ENCODE measurements at places on chromosomes 4 and X.

GRCh38 chrX:2334237-2334636 lies 166.5 kb downstream of the DHRSX start:
- no peak for DNase-seq

GRCh38 chr4:98318521-98318920 lies 57.3 kb downstream of the RAP1GDS1 start:
- no peak for DNase-seq

- no peak for DNase-seq
These were observed 7.9 kb downstream of the COL25A1 start for GRCh38 chr4:109294468-109295020.

DNA sequence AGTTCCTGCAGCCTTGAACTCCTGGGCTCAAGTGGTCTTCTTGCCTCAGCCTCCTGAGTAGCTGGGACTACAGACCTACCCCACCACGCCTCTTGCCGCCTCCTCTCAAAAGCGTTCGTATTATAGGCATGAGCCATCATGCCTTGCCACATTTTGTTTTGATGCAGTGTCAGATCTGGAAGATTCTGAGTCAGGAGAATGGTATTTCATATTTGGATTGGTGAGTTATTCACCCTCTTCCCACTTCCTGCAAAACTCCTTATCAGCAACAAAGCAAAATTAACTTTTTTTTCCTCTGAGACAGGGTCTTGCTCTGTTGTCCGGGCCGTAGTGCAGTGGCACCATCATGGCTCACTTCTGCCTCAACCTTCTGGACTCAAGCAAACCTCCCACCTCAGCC lies 29.6 kb downstream of the REST start:
- DNase-seq = no peak

DNA sequence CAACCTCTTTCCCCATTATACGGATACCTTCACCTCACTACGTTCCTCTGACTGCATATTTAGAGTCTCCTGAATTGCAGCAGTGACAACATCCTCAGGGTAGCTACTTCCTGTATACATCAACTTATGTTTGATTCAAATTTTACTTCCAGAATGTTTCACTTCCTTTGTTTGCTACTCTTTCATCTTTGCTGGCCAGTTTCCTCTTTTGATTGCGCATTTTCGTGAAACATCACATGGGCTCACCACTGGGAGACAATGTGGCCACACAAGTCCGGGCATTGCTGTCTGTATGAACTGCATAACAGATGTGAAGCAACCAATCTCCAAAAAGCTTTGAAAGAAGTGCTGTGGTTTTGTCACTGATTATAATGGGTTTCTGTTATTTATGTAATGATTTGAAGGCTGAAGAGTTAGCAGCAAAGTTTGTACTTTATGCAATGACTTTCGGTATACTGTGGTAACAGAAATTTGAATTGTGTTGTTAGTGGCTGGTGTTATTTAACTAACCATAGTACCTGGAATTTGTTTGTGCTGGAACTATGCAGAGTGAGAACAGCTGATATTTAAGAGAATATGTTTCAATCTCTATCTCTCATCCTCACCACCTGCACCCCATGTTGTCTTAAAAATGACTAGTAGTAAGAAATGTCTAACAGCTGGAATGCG lies 7.4 kb downstream of the SNCA start:
- peak; percentile 5 for DNase-seq

DNA sequence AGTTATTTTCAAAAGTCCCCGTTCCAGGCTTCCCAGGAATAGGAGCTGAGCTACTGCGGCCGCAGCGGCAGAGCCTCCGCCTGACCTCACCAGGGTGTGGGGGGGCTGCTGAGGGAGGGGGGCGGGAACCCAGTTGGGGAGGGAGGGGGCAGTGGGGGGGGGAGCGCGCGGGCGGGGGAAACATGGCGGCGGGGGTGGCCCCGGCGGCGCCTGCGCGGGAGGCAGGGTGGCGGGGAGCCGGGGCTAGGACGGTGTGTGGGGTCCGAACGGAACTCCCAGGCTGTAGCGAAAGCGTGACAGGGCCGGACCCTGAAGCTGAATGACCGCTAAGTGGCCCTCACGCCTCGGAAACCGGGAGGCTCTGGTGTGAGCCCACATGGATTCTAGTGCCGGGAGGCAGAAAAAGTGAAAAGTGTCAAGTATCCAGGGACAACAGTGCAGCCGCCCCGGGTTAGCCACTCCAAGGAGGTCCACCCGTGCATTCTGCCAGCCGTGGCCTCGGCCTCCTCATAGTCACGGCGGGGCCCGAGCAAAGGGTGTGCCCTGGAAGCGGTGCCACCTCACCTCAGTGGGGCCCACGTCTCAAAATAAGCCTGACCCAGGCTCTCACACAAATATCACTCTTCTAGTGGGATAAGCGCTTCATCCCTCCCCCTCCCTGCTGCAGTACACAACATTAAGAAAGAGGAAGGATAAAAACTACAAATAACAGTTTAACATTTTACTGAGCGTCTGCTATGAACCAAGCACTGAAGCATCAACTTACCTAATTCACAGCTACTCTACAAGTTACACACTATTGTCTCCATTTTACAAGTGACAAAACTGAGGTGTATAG lies at the start of gene KLHL13:
KLHL13 (minus strand) TSS at position 98 of the 838 bp plus-strand sequence. CDS start 88,337 bp downstream, outside the sequence.
- DNase-seq = no peak

DNA sequence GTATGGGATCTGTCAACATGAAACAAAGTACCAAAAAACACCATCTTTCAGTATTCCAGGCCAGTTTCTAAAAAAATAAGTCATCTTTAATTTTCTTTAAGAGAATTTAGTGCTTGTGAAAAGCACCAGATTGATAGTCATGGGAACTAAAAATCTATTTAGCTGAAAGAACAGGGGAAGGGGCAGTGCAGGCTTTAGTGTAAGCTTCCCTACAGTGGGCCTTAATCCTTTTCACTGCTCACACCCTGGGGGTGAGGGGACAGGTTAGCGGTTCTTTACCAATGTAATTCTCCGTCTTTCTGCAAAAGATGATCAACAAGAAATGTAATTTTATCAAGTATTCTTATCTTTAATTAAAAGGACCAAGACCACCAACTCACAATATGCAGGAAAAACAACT lies 47.1 kb downstream of the CHIC2 start:
- no peak for DNase-seq

DNA sequence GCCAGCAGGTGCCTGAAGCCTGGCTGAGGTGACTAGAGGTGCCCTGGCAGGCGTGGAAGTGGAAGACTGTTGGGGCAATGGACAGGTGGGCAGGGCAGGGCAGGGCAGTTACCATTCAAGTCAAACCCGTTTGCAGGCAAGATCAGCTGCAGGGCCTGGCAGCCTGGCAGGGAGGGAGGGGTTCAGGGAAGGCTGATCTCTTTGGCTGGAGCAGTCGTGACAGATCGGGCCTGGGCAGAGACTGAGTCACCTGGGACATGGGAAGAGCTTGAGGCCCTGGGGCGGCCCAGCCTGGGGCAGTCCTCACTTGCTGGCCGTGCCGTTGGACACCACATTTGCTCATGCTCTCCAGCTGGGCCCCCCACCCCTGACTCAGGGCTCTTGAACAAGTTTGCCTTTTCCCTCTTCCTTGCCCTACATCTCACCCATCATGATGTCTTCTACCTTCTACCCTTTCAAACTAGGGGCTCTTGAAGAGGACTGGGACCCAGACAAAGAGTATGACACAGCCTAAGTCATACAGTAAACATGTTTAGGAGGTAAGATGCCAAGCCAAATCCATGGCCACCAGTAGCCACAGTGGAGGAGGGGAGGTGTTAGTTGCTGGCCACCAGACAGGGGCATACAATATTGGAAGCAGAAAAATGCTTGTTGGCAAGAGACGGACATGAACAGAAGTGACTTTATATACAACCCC lies 2.0 kb upstream of the ZNF185 start:
- DNase-seq = no peak

- no peak for DNase-seq
These were observed 2.4 kb upstream of the RAB40AL start for GRCh38 chrX:102934624-102935023.

All from GF-D8 (cell line).